ENCODE measurements at places on chromosomes 2 and 18.

- DNase-seq, result no peak
These were observed 346.8 kb upstream of the TCF4 start for GRCh38 chr18:55934821-55935220.

DNA sequence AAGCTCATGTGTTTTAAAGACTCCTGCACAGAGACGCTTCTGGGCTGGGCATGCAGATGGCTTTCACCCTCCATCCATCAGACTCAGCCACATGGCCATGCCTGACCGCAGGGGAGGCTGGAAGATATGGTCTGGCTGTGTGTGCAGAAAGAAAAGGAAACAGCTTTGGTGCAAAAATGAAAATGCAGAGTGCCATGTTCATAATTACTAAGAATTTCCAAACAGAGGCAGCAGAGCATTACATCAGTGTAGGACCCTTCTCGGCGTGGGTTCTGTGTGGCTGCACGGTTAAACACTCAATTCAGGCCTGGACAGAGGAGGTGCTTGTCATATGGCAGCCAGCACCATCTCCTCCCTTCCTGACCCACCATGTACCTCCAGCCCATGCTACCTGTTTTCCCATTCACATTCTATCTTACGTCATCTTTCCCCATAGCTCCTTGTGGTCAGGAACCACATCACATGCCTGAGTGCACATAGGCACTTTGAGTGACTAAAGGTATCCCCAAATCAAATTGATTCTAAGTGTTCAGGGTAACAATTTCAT, 200.3 kb upstream of the ID2 start:
- no peak for DNase-seq

GRCh38 chr18:57798713-57799373, 4.3 kb downstream of the ATP8B1 start:
- no peak for DNase-seq

GRCh38 chr2:130347220-130347925, 4.7 kb downstream of the IMP4 start:
- DNase-seq, result no peak

GRCh38 chr2:55168221-55169154, 63.6 kb downstream of the CLHC1 start:
- peak; percentile 74 for DNase-seq

- DNase-seq, result peak; percentile 95
These were observed 93.7 kb upstream of the WDR75 start for GRCh38 chr2:189347540-189347939.

GRCh38 chr2:223306371-223306770, 254.4 kb downstream of the KCNE4 start:
- peak; percentile 9 for DNase-seq

GRCh38 chr18:55587418-55588110, 428 bp downstream of the TCF4 start:
- DNase-seq, result peak; percentile 65

DNA sequence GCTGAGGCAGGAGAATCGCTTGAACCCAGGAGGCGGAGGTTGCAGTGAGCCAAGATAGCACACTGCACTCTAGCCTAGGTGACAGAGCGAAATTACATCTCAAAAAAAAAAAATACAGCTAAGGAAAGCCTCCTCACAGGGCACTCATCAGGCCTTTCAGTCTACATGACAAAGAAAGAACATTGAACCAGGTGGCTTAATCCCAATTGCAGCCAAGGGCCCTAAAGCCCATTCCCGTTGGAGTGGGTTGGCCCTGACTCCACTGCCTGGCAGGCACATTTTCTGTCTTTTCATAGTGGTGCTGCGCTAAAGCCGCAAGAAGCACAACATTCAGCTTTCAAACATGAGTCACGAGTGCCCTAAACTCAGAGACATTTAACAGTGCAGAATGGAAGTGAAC, 372.5 kb downstream of the RNF144A start:
- DNase-seq, result no peak

- DNase-seq, result peak; percentile 5
These were observed 316.6 kb upstream of the NCKAP5 start for GRCh38 chr2:133884739-133885381.

DNA sequence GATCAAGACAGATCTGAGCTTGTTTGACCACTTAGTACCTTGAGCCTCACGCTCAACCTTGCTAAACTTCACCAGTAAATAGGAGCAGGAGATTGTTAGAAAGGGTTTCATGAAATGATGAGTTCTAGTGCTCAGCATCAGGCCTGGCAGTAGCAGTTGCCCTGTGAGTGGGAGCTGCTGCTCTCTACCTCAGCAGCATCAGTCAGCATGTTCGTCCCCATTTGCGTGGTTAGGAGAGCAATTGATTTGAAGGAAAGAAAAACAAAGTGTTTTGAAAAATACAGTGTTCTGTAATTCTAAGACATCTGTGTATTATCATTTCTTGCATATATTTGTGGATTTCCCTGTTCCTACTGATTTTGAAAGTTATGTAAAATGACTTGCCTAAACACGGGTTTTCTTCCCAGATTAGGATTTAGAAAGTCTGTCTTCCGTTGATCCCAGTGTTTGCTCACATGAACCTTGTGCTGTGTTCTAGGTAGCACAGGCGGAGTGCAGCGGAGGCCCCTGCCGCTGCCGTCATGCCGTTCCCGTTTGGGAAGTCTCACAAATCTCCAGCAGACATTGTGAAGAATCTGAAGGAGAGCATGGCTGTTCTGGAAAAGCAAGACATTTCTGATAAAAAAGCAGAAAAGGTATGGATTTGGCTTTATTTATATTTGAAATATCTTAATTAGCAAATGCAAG, 47.0 kb downstream of the CAB39 start:
- DNase-seq, result no peak

All from fibroblast of skin of right quadriceps (primary cell).